T-helper 17 cell (primary cell): ENCODE measurements at places on chromosomes 3 and 15.

GRCh38 chr3:188257384-188258026 lies 103.5 kb downstream of the LPP start:
- no peak for DNase-seq

GRCh38 chr3:111723293-111724215 lies 128.4 kb upstream of the ZBED2 start:
- DNase-seq, result no peak

DNA sequence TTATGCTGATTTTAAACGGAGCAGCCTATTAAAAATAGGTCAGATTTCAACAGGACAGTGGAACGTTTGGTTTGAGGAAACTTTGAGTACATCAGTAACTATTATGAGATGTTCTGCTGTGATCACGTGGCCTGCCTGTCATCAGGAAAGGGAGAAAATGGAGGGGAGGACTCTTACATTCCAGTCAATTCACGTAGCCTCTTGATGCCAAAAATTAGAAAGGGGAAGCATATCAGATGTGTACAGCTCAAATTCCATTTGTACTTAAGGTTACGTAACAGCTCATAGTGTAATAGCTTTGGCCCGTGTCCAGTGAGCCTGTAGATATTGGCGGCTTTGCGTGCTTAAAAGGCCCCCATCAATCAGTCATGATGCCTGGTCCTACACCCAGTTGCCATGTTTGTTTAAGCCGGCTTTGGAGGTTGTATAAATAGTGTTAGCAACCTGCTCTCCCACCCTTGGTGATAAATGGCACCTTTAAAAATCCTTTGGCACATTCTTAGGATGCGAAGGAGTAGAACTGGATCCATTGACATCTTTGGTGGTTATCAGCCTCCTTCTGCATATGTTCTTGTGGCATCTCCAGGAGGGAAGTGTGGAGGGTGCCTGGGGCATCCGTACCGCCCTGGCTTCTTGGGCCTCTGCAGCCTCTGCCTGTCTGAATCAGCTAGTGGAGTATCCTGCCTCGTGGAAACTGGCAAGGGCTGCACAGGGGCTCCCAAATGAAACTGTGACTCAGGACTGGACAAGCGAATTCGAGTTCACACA lies 163.9 kb downstream of the THSD4 start:
- DNase-seq, result no peak

- DNase-seq, result no peak
Measured at GRCh38 chr3:158494673-158495072, 76.3 kb upstream of the MLF1 start.

DNA sequence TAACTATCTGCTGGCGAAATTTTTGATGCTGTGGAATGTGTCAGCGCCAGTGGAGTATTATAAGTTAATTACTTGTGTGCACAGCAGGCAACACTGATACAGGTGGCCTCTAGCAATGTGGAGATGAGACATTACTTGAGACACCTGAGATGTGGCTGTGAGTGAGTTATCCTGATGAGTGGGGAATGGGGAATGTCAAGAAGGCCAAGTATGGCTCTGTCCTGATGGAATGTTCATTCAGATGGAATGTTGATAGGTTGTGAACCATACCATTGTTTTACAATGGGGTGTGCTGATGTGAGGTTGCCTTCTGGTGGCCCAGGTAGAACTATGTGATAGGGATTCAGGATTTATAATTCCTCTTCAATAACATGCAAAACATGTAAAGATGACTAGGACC lies 404.8 kb downstream of the PTPRG start:
- DNase-seq, result no peak

DNA sequence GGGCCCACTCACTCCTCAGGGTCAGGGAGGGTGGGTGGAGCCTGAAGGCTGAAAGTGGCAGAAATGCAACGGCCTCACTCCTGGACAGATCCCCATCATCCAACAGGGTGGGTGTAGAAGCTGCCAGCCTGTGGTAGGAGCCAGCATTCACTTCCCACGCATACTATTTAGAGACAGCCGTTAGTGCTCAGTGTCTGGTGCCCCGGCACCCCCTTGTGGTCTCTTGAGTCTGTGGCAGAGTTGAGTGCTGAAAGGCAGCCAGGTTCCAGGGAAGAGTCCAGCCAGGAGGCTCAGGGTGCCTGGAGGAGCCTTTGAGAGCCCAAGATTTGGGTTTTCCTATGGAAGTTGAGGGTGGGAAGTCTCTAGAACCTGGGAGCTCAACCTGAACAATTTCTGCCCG lies 2.1 kb upstream of the GNAT1 start:
- DNase-seq, result no peak

DNA sequence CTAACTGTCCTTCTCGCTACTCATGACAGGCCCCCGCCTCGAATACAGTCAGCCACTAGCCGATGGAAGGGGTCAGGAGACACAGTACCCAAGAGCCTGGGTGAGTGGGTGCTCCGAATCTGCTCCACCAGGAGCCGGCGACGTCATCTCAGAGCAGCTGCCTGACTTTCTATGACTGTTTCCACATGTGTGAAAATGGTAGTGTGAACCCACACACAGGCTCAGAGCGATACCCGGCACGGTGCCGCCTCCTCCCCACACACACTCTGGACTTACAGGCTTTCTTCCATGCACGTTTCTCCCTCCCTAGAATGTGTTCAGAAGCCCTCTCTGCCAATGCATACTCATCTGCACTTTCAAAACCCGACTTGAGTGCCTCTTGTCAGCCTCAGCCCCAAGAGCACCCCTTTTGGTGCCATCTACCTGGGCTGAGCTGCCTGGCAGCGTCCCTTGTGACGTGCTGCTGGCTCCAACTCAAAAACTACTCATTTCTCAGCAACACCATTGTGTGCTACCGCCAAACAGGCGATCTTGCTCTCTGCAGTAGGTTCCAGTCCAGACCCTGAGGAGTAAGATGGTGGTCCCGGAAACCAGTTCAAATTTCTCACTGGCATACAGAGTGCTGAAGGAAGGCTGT lies 29.7 kb downstream of the VGLL4 start:
- DNase-seq, result no peak

GRCh38 chr15:22866079-22866478 lies 27.6 kb downstream of the NIPA2 start:
- no peak for DNase-seq
